ENCODE measurements at places on chromosomes 5 and 9.

DNA sequence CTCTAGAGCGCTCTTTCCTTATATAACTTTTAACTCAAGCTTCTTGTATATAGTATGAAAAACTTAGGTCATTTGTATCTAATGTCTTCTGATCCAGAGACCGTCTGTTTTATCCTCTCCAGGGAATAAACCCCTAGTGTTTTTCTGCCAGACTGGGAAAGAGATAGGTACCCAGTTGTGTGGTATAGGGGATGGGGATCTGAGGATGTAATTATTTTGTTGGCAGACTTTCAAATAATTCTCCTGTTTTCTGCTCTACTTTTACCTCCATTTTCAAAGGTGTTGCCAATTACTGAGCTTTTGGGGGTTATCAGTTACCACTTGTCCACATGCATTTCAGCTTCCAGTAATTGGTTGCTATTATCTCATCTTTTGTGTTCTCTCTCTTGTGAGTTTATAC is 17.9 kb downstream of the CCDC171 start:
- DNase-seq = no peak

DNA sequence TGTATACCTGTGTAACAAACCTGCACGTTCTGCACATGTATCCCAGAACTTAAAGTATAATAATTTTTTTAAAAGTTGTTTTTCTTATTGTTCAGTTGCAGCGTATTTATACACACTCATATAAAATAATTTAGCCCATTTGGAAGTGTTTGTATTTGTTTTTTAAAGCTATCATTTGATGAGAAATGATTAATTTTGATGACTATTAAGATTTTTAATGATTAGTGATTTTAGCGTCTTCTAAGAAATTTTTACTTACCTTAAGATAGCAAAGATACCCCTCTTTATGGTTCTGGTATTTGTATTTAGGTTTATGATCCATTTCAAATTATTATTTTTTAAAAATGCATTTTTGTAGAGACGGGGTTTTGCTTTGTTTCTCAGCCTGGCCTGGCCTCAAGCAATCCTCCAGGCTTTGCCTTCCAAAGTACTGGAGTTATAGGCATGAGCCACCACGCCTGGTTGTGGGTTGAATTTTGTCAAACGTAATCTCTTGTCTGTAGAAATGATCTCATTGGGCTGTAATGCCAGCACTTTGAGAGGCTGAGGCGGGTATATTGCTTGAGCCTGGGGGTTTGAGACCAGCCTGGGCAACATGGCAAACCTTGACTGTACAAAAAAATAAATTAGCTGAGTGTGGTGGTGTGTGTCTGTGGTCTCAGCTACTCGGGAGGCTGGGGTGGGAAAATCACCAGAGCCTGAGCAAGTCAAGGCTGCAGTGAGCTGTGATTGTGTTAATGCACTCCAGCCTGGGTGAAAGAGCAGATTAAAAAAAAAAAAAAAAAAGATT is 26.9 kb downstream of the CSNK1G3 start:
- DNase-seq = no peak

GRCh38 chr5:81450940-81451339 is 57.0 kb upstream of the ACOT12 start:
- no peak for DNase-seq

- no peak for DNase-seq
These were observed 47.4 kb upstream of the FAM120AOS start for GRCh38 chr9:93500571-93501298.

DNA sequence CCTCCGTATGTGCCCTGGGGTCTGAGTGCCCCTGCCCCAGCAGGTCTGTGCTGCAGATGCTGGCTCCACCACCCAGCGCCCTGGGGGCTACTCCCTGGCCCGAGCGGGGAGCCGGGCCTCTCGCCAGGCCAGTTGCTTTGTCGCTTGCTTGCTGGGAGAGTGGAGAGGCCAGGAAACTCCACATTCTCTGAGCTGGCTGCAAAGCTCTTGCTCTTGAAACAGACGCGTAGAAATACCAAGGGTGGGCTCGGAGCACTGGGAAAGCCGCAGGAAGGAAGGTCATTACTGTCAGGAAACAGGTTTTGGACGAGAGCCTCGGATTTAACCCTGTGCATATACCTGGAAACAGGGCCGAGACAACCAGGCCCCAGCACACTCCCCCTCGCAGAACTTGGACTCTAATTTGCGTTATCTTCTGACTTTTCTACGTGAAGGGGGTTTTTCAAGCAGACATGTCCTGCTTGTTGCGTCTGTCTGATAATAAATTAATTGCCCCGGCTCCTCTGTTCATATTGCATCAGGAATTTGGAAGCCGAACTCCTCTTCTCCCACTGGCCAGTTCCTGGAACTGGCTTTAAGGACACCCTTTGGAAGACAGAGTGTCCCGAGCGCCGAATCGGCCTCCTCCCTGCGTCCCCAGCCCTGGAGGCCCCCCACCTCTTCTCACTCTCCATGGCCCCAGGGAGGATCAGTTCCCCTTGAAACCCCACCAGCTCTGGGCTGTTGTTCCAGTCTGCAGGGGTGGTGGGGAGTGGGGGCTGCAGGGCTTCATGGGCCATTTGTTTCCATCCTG is 11.2 kb downstream of the ADAMTSL2 start:
- no peak for DNase-seq

Data from posterior cingulate gyrus (tissue), 11 donors.